Sigmoid colon (tissue), 7 donors: ENCODE measurements at places on chromosomes 11 and 22. TPM values are rescaled to one million over a fixed set of nuclear protein-coding genes. Genes with fewer than 3 reads are reported as not detected.

The PDE2A gene
- 48.9 TPM for total RNA-seq

The PRSS23 gene
- total RNA-seq, result 132 TPM

The OR10G4 gene
- total RNA-seq, result not detected

The TYR gene
- not detected for total RNA-seq

The BIRC3 gene
- 16.1 TPM for total RNA-seq

The CPT1B gene
- total RNA-seq, result 1.4 TPM

The OR10A6 gene
- total RNA-seq, result not detected

The POLR2F gene
- 149 TPM for total RNA-seq

The FGF4 gene
- not detected for total RNA-seq

The CADM1 gene
- total RNA-seq, result 16.1 TPM

The C11orf52 gene
- not detected for total RNA-seq

The PSMC3 gene
- total RNA-seq, result 169 TPM

The SAA2 gene
- total RNA-seq, result not detected

The SPA17 gene
- total RNA-seq, result 7.1 TPM

The PARVA gene
- total RNA-seq, result 129 TPM

The OR4S1 gene
- total RNA-seq, result not detected

The CHST1 gene
- total RNA-seq, result 0.55 TPM

The DEUP1 gene
- total RNA-seq, result not detected

The LTBP3 gene
- 81.1 TPM for total RNA-seq

The SCN2B gene
- total RNA-seq, result 1.3 TPM

The MACROD1 gene
- 28.0 TPM for total RNA-seq

The POU2AF2 gene
- not detected for total RNA-seq

The GRAP2 gene
- total RNA-seq, result 0.68 TPM
